ENCODE measurements at places on chromosomes 4 and X.

GRCh38 chr4:110128472-110128919, 69.9 kb downstream of the ELOVL6 start:
- no peak for DNase-seq

GRCh38 chr4:181017038-181017437, 1226.2 kb upstream of the TENM3 start:
- no peak for DNase-seq

DNA sequence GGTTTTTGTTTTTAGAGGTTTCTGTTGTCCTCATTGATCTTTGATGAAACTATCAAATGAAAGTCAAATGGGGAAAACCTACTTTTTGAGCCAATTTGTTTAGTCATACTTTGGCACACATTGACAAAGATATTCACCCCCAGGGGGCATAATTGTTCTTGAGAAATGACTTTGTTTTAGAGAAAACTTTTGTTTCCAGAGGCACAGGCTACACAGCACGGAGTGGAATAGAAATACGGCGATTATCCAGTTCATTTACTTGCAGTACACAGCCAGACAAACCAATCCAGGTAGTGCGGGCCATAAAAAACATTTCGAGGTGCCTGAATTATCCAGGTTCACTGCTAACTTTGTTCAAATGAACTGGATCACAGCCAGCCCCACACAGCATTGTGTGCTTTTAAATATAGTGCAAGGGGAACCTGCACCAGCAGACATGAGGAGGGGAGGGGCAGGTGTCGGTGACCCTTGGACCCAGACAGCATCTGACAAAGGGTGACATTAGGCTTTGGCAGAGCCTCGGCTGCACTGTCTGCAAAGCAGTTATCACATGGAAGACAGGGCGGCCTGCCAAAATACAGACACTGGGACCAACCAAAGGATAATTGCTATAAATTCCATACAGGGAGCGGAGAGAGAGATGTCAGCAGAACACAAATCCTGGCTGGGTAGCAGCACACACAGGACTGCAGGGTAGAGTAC, 179.6 kb upstream of the NOCT start:
- peak; percentile 95 for DNase-seq

DNA sequence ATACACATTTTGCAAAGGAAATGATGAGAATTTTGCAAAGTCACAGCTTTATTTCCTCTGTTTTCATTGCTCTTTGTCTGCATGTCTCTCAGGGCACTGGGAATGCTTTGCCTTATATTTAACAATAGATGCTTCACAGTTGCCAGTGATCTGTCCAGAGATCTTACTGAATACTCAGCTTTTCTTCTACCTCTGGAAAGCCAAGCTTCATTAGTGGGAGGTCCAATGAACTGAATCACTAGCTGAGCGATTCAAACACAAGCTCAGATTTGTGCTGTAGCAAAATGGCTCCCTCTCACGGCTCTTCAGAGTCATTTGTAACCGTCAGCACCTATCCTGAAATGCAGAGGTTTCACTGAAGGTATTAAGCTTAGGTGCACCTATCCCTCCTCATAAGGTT, 138.9 kb downstream of the DCLK2 start:
- peak; percentile 46 for DNase-seq

GRCh38 chr4:158229768-158230167, 19.5 kb downstream of the TMEM144 start:
- no peak for DNase-seq

GRCh38 chr4:109803924-109804571, 2.2 kb upstream of the CFI start:
- peak; percentile 24 for DNase-seq

DNA sequence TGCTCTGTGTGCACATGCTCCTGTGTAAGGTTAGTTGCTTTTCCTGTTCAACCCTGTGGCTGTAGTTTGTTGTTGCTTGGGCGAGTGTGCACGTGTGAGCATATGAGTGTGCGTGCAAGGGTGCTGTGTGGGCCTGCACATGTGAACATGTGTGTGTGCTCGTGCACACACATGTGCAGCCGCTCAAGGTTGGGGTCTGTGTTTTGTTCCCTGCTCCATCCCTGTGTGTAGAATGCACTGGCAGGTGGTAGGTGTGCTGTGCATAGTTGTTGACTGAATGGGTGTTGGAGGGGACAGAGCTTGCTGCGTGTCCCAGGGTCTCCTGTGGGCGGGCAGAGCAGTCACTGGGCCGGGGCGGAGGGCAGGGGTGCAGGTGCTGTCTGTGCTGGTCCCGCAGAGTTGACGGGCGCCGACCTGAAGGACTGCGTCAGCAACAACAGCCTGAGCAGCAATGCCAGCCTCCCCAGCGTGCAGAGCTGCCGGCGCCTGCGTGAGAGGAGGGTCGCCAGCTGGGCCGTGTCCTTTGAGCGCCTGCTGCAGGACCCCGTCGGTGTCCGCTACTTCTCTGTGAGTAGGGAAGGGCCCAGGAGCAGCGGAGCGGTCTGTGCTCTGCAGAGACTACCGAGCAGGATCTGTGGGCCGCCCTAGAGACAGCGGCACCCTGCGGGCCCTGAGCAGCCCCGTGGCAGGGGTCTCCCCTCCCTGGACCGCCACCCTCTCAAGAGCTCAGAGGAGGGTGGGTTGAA, 27.9 kb upstream of the HGFAC start:
- DNase-seq, result no peak

Measured in NCI-H1092 treated with DMSO at 0.1 percent for 48 hours (cell line).